ENCODE measurements at places on chromosomes 1 and 21. TPM values are rescaled to one million over a fixed set of nuclear protein-coding genes. Genes with fewer than 3 reads are reported as not detected.

GRCh38 chr1:55584526-55585401, 369.6 kb upstream of the USP24 start:
- H3K27me3 ChIP-seq = no peaks in the 10 kb centered on the region
- no peak overlapping the region for H3K4me3 ChIP-seq
- DNase-seq = peak; percentile 65
- peaks cover 49% of the 10 kb centered on the region for H3K4me1 ChIP-seq

DNA sequence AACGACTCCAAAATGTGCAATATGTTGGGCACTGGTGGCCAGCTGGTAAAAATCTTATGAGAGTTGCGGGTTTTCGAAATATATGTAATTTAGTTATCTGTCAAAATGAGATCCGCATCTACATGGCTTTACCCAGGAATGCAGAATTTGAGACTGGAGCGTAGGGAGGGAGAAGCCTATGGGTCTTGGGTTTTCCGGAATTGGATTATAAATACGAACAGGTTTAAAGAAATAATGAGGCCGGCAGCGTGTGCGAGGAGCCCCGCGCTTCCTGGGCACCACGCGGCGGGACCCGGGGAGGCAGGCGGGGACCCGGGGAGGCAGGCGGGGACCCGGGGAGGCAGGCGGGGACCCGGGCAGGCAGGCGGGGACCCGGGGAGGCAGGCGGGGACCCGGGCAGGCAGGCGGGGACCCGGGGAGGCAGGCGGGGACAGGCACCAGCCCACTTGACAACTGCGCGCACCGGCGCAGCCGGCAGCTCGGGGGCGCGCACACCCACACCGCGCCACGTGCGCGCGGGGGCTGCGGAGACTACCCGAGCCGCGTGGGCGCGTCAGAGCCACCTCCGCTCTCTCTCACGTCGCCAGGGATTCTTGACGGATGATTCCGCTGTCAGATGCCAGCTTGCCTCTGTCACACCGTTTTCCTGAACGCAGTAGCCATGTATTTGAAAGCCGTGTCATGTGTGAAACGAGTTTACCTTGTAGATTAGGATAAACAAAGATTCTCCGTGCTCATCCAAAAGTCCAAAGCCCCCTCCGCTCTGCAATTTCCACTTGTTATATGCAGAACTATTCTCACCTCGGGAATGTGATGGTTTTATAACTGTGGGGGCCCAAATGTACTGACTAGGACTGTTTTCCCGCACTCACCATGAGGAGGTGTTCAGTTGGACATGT, 54.3 kb upstream of the HNRNPU start:
- peaks cover 5% of the 10 kb centered on the region for H3K4me1 ChIP-seq
- H3K27me3 ChIP-seq = no peaks in the 10 kb centered on the region
- no peaks in the 10 kb centered on the region for H3K36me3 ChIP-seq
- peak overlapping the region; percentile 64 for H3K4me3 ChIP-seq
- peak; percentile 67 for DNase-seq

DNA sequence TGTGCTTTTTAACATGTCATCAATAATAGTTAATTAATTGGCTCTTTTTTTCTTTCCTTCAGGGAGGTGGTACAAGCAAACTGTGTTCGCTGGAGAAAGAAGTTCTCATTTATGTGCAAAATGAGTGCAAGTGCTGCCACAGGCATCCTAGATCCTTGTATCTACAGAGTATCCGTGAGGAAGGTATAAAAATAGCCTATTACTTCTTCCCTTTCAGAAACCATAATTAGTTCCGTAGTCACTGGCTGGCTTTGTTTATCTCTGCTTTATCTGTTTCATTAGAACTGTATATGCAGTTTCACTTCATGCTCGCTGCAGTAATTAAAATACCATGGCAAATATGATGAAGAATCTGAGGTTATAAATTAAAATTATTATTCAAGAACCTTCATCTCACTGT, 40.6 kb downstream of the EEIG2 start:
- peaks cover 5% of the 10 kb centered on the region for H3K4me1 ChIP-seq
- H3K27ac ChIP-seq = no peak overlapping the region
- no peaks in the 10 kb centered on the region for H3K27me3 ChIP-seq

DNA sequence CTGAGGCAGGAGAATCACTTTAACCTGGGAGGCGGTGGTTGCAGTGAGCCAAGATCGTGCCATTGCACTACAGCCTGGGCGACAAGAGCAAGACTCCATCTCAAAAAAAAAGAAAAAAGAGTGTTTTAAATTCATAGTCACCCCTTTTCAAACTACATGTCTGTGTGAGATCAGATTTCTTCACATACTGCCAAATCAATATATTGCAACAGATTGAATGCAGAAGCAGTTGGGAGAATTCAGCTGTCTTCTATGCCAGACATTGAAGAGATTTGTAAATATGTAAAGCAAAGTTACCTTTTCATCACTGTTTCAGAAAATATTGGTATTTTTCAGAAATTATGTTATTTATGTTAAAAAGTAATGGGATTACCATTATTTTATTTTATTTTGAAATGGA, 101.1 kb downstream of the TMEM200B start:
- no peak for DNase-seq
- H3K4me3 ChIP-seq = no peak overlapping the region
- H3K27ac ChIP-seq = no peak overlapping the region
- no peaks in the 10 kb centered on the region for H3K36me3 ChIP-seq
- H3K27me3 ChIP-seq = no peaks in the 10 kb centered on the region
- H3K4me1 ChIP-seq = no peaks in the 10 kb centered on the region

DNA sequence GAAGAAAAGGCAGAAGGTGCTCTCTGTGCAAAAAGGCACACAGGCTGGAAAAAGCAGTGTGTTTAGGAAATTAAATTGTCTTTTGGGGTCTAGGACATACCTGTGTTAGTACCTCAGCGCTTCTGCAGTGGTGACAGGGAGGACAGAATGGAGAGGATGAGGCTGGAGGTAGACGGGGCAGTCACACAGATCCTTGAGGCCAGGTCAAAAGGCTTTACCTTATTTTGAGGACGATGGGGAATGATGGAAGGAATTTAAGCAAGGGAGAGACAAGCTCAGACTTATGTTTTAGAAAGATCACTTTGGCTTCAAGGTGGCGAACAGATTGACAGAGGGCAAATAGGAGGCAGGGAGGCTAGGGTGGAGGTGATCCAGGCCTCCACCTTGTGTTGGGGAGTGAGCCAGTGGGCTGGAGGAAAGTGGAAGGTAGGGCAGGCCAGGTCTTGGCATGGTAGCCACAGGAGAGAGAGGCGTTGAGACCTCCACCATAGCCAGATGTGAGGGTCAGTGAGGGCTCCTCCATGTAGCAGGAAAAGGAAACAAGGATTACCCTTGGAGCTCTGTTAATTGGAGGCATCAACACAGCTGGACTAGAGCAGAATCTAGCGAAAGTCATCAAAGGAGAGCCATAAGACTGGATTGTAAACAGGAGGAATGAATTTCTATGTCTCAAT, 4.2 kb downstream of the CYP4B1 start:
- H3K36me3 ChIP-seq = no peaks in the 10 kb centered on the region
- no peaks in the 10 kb centered on the region for H3K27me3 ChIP-seq
- H3K4me1 ChIP-seq = peaks cover 53% of the 10 kb centered on the region
- no peak overlapping the region for H3K4me3 ChIP-seq

GRCh38 chr1:8025061-8025670, 943 bp downstream of the ERRFI1 start:
- H3K4me1 ChIP-seq = peaks cover 29% of the 10 kb centered on the region
- H3K27ac ChIP-seq = peak overlapping the region; percentile 89
- peak overlapping the region; percentile 85 for H3K4me3 ChIP-seq

GRCh38 chr21:42038826-42039425, 28.8 kb upstream of the ZBTB21 start:
- no peaks in the 10 kb centered on the region for H3K36me3 ChIP-seq
- H3K4me1 ChIP-seq = peaks cover 2% of the 10 kb centered on the region
- no peak overlapping the region for H3K4me3 ChIP-seq
- no peak overlapping the region for H3K27ac ChIP-seq

DNA sequence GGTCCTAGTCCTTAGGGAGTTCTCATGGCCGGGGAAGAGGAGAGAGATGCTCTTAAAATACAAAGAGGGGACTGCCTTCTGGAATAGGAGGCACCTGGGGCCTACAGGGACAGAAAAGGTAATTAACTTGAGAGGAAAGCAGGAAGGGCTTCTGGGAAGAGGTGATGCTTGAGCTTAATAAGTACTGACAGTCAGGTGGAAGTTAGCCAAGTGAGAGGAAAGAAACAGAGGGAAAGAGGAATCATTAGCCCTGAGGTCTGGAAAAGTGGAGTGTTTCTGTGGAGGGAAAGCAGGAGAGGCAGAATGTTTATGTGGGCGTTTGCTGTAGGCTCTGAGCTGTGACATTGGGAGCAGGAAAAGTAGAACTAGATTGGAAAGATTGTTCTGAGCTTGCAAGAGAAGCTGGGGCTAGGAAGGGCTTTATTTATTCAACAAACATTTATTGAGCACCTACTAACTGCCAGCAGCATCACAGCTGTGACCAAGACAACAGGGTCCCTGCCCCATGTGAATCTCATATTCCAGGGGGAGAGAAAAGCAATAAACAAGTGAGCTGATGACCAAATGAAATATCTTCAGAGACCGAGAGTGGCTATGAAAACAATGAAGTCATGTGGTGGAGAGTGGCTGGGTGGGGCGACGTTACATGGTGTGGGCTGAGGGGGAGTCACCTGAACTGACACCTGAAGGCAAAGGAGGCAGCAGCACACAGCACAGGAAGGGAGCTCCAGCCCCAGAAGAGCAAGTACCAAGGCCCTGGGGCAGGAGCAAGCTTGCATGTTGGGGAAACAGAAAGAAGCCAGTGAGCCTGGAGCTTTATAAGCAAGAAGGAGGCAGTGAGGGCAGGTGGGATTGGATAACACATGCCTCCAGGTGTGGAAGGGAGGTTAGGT, 4.4 kb upstream of the FNDC5 start:
- H3K4me1 ChIP-seq = peaks cover 35% of the 10 kb centered on the region
- no peaks in the 10 kb centered on the region for H3K36me3 ChIP-seq
- H3K4me3 ChIP-seq = no peak overlapping the region
- no peak overlapping the region for H3K27ac ChIP-seq
- no peaks in the 10 kb centered on the region for H3K27me3 ChIP-seq
- no peak for DNase-seq

GRCh38 chr1:245968775-245969174, 538.3 kb downstream of the SMYD3 start:
- no peaks in the 10 kb centered on the region for H3K4me1 ChIP-seq
- no peaks in the 10 kb centered on the region for H3K36me3 ChIP-seq
- H3K4me3 ChIP-seq = no peak overlapping the region

GNG12 gene
- total RNA-seq = 46.0 TPM

ISG20L2 gene
- 150 TPM for total RNA-seq

S100A7A gene
- not detected for total RNA-seq
